Upper lobe of right lung (tissue), 1 donor: ENCODE measurements at places on chromosomes 3 and 15.

GRCh38 chr3:151224268-151224866 lies 21.4 kb upstream of the GPR171 start:
- H3K36me3 ChIP-seq, result no peaks in the 10 kb centered on the region
- no peaks in the 10 kb centered on the region for H3K4me1 ChIP-seq
- no peak overlapping the region for H3K27ac ChIP-seq

DNA sequence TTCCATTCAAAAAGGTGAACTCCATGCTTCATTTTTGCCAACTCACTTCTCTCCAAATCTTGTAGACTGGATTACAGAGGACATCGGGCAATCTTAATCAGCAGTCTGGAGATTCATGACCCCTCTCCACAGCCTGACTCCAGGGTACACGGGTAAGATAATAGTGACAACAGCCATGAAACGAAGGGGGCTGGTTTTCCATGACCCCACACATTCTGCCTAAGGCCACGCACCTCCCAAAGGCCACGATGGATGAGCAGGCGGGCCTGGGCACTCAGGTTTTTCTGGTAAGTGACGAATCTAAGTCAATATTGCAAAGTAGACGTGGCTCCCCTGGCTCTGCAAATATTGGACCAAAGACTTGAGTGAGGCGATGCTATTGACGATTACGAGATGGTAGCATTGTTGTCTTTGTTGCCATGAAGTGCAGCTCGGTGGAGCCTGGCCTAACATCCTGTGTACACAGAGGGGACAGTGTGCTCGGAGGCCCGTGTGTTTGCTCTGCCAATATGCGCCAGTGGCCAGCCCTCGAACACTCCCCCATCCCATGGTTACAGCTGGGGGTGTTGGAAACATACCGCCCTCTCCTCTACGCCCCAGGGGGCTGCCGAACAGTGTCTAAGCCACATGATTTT lies 119.1 kb downstream of the OPA1 start:
- no peaks in the 10 kb centered on the region for H3K4me1 ChIP-seq
- DNase-seq, result no peak
- no peak overlapping the region for H3K27ac ChIP-seq
- H3K27me3 ChIP-seq, result no peaks in the 10 kb centered on the region

DNA sequence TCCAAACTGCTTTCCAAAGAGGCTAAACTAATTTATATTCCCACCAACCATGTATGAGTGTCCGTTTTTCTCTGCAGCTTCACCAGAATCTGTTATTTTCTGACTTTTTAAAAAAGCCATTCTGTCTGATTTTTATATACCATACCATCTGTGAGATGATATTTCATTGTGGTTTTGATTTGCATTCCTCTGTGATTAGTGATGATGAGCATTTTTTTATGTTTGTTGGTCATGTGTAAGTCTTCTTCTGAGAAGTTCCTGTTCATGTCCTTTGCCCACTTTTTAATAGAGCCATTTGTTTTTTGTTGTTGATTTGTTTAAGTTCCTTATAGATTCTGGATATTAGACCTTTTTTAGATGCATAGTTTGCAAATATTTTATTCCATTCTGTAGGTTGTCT lies 179.4 kb upstream of the ALCAM start:
- DNase-seq, result no peak
- H3K27me3 ChIP-seq, result no peaks in the 10 kb centered on the region
- H3K27ac ChIP-seq, result no peak overlapping the region
- no peak overlapping the region for H3K4me3 ChIP-seq
- H3K36me3 ChIP-seq, result no peaks in the 10 kb centered on the region
- no peaks in the 10 kb centered on the region for H3K4me1 ChIP-seq

DNA sequence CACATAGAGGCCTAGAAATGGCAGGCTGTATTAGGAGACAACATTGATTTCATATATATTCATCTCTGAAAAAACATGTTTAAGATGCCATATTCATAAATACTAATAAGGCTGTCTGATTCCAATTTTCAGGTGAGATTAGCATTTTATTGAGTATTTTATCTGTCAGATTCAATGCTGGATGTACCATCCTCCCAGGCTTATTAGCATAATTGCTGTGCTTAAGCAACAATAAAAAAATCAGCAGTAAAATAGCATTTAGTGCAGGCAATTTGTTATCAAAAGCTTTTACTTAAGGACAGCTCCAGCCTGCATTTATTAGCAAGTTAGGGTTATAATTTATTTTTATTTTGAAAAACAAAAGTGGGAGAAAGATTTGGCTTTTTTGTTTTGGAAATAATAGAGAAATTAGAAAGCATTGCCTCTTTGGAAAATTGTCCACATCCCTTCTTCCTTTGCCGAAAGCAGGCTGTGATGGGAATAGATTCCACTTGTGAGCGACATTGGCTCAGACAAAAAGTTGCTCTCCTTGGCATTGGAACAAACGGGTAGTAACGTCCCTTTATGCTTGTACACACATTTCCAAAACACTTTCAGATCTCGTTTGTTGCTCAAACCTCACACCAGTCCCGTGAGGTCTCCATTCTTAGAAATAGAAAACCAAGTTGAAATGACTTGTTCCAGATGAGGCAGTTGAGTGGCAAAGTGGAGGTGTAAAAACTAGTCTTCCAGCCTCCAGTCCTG lies 134.0 kb downstream of the LPP start:
- no peaks in the 10 kb centered on the region for H3K27me3 ChIP-seq
- H3K4me3 ChIP-seq, result no peak overlapping the region

GRCh38 chr3:195899701-195900435 lies 8.5 kb downstream of the TNK2 start:
- peaks cover 41% of the 10 kb centered on the region for H3K4me1 ChIP-seq
- no peak for DNase-seq
- H3K27ac ChIP-seq, result peak overlapping the region; percentile 36
- no peaks in the 10 kb centered on the region for H3K36me3 ChIP-seq
- no peaks in the 10 kb centered on the region for H3K27me3 ChIP-seq

DNA sequence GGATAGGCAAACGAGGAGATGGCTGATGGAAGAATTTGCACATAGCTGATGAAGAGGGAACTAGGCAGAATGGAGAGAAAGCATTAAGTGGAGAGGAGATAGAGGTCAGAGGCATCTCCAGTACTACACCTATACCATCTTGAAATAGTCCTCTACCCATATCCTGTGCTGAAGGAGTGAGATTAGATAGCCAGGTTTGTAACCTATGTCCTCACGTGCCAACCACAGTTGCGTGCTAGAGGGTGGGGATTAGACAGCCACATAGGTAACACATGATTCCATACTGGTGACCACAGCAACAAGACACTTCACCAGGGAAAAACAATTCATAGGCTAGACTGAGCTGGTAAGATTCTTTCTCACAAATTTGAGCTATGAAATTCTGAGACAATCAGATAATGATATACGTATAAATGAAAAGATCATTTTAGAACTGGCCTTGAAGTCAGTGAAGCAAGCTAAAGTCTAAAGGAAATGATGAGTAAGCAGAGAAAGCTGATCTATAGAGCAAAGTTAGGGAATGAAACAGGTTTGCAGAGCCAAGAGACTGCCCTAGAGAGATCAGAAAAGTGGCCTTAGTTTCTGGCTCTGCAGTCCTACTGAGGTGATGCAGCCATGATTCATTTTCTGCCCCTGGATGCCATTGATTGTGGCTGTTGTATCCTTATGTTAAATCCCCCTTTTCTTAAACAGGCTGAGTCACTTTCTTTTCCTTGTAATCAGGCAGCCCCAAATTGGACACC lies 17.7 kb downstream of the MYNN start:
- no peak for DNase-seq
- H3K36me3 ChIP-seq, result peaks cover 53% of the 10 kb centered on the region
- H3K4me3 ChIP-seq, result no peak overlapping the region
- no peaks in the 10 kb centered on the region for H3K27me3 ChIP-seq
- no peaks in the 10 kb centered on the region for H3K4me1 ChIP-seq
